ENCODE measurements at places on chromosomes 1 and 21.

GRCh38 chr1:58933599-58933926 is 149.7 kb upstream of the JUN start:
- DNase-seq = no peak

DNA sequence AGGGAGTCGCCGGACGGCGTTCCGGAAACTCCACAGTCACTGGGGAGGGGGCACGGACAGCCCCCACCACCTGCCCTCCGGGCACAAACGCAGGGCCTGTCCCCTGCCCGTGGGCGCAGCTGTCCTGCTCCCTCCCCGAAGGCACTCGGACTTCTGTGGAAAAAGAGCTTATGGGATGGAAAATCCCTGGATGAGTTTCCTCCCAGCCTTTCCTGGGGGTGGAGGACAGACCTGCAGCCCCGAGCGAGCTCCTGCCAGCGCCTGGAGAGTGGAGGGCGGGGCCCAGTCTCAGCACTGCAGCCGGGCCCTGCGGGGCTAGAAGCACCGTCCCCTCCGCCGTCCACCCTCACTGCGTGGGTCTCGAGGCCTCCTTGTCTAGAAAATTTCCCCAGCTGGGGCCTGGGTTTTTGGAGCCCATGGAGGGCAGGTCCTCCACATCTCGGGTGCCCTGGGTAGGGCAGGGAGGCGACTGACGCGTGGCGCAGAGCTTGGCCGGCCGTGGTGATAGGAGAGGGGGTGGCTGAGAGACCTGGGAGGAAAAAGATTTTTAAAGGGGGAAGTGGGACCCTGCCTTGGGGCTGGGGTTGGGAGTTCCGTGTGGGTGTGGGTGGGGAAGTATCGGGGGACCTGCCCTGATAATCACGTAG is 6.4 kb upstream of the COL6A1 start:
- DNase-seq = no peak

GRCh38 chr1:89540406-89540970 is 15.9 kb downstream of the LRRC8B start:
- DNase-seq = no peak

DNA sequence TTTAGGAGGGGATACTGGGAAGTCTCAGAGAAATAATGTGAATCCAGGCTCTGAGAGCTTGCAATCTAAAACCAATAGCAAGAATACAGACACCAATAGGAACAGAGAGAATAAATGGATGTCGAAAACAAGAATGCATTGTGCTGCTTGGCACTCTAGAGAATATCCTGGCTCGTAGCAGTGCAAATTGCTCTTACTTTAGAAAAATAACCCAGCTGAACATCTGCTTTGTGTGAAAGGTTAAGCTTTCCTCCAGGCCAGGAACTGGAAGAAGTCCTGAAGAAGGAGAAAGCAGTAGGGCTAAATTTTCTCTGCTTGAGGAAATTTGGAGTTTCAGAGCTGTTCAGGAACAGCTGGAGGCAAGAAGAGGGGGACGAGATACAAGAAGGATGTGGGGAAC is 382.3 kb downstream of the HHIPL2 start:
- no peak for DNase-seq

DNA sequence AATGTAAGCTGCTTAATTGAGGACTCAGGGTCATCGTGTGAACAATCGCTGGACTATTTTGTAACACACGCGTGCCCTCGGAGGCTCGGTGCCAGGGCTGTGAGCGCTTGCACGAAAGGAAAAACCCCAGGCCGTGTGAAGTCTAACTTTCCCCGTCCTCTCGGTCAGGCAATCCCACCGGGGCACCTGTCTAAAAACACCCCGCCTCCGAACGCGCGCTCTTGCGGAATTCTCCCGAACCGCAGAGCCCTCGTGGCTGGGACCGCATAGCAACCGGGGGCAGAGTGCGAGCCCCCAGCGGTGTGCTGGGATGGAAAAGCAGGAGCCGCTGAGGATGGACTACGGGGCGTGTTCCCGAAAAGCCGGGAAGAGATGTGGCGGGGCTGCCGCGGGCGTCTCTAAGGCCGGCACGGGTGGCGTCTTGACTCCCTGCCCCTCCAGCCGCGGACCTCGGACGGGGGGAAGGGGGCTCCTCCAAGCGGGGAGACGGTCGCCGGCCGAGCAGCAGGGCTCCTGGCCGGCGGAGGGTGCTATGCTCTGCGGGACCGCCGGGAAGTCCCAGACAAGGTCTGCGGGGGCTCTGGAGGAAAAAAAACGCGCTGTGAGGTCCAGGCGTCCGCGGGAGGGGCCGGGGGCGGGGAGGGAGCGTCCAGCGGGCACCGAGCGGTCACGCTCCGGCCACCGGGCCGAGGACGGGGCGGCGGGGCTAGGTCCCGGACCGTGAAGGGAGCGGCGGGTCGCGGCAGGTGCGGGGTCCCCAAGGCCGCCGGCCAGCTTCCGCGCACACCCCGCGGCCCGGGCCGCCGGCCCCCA is 936 bp downstream of the ZBTB21 start:
- peak; percentile 44 for DNase-seq
